ENCODE measurements at places on chromosomes 4 and X.

DNA sequence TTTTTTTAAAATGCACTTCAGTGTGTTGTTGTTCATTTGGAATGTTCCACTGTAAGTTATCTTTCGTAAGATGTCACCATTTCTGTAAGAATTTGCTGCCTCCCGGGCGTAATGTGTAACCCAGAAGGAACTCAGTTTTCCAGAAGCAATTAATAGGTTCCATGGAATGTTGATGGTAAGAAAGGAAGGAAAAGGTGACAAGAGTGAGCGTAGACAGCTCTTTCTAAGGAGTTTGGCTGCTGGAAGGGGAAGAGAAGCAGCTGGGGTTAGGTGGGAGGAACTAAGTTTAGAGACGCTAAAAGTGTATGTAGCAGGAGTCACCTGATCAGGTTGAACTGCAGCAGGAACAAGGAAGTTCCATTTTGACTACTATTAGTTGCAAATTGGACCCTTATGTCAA, 35.9 kb downstream of the PNMA5 start:
- peak; percentile 2 for DNase-seq

DNA sequence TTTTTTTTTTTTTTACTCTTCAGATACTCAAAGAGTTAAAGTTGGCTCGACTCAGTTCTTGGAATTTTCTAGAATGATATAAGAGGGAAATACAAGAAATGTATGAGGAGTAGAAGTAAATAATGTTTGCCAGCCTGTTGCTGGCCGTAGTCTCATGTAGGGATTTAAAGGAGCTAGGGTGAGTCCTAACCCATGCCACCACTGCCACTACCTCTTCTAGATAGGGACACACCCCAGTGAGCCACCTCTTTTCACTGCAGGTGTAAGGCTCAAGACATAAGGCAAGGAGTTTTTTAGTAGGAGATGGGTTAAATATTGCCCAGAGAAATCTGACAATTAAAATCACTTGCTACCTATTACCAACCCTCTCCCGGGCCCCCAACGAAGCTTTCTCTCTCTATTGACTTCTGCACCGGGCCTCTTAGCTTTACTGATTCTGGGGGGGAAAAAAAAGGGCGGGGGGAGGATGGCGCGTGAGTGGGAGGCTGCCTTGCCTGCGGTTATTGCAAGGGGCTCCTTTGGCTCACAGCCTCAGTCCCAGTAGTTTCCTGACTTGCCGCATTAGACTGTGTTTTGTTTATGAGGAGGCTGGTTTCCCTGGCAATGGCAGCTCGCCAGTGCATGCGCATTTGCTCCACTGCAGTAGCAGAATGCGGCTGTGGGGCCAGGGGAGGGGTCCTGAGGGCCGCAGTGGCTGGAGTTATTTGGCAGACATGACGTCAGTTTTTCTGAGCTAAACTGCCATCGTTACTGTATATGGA, 3.0 kb downstream of the LINC00632 start:
- peak; percentile 80 for DNase-seq

DNA sequence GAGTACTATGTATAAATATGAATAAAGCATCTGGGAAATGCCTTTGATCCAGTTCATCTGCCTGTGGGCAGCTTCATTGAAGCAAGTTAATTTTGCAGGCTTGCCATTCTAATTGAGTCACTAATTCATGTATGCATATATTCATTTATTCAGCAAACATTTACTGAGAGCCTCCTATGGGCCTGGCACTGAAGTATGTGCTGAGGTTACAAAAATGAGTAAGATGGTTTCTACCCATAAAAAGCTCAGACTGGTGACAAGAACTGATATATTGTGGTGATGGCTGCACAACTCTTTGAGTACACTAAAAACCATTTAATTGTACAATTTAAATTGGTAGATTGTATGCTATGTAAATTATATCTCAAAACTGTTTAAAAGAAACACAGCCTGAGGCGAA, 1.1 kb upstream of the MRPL1 start:
- DNase-seq: peak; percentile 1

DNA sequence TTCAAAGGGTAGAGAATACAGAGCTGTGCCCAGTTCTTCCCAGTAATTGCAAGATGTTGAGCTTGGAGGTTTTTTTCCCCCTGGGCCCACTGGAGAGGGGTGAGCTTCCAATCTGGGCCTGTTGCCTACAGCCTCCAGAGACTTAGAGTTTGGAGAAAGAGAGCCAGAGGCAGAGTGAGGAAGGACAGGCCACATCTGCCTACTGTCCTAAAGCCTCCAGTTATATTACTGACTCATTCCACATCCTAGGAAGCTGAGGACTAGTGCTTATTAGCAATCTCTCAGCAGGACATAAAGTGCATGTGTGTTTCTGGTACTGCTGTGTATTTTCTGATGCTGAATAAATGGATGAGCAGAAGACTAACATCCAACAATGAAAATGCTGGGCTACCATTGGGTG, 181.0 kb upstream of the MAMLD1 start:
- no peak for DNase-seq

DNA sequence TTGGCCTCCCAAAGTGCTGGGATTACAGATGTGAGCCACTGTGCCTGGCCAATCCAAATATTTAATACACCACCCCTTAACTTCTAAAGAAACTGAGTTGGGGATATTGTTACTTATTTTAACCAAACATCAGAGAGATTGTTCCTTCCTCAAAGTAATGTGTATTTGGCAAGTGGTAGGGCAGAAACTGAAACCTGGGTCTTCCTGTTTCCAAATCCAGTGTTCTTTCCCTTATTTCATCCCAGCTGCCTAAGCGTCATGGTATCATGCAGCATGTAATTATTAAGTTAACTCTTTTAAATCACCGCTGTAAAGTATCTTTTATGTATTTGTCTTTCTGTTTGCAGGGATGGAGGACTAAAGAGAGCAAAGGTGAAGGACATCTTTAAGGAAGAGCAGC, 68.4 kb downstream of the GPAT3 start:
- no peak for DNase-seq

DNA sequence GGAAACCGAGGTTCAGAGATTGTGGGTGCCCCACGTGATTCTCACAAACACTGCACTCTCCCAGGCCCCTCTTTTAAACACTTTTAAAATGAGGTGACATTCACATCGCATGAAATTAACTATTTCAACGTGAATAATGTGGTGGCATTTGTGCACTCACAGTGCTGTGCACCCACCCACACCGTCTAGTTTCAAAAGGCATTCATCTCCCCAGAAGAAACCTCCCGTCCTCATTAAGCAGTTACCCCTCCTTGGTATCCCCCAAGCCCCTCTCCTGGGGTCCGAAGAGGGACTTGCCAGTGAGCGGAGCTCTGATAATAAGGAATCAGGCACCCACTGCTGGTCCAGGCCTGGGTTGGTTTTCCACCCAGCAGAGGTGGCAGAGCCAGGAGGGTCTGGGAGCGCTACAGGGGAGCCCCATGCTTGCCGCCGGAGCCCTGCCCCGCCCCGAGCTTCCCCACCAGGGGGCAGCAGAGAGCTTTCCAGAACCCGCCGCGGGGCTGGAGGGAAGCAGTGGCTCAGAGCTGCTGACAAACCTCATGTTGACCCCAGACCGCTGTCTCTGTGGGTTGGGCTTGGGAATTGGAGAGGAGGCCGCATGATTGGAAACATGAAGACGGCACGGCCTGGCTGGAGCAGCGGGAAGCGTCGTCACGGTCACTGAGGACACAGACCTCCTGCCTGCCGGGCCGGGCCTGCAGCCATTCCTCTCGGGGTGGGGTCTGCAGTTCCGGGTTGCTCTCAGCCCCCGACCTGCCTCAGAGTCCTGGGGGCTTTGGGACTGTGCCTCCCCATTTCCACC, 27.5 kb upstream of the HTRA3 start:
- DNase-seq: peak; percentile 92

DNA sequence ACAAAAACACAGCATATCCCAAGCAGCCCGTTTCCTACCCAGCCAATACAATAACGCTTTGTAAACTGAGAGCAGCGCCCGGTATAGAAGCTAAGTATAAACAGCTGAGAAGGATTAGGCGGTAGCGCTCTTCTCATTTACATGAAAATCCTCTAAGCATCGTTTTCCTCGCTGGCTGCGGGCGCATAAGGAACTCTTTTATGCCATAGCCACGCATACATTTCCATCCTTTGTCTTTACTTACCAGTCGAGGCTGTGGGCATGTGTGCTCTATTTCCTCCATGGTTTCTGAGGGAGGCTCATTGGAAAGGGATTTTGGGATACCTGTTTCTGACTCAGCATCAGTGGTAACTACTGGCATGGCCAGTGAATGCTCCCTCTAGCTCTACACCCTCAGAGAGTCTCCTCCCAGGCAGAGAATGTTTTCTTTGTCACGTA, 383 bp downstream of the PCYT1B start:
- DNase-seq: peak; percentile 5

DNA sequence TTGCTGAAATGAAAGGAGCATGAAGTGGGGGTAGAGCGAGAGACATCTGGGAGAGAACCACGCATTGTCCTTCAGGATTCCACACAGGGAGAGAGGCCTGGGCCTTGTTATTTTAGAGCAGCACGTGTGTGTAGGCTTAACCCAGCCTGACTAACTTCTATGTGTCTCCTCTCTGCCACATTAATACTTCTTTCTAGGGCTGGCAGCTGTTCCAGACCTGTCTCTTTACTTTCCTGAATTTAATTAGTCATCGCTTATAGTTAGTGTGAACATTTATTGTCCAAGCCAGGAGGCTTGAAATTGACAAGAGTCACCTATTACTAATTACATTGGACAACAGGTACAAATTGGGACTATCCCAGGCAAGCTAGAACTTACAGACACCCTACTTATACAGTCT, 51.3 kb downstream of the SMAD1 start:
- peak; percentile 21 for DNase-seq

- DNase-seq: no peak
Observed at GRCh38 chr4:127672111-127672510, 39.4 kb downstream of the INTU start.

GRCh38 chr4:15719506-15719905, 16.6 kb downstream of the BST1 start:
- no peak for DNase-seq

DNA sequence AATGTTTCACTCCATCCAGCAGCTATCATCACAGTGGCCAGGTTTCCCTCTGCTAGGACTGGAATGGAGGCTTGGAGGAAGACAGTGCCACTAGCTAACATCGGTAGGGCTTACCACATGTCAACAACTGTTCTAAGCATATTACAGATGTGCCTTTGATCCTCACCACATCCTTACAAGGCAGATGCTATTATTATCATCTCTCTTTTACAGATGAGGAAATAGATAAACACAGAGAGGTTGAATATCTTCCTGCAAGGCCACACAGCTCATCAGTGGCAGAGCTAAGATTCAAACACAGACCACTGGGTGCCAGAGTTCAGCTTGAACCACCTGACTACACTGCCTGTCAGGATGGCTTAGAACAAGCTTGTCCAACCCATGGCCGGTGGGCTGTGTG, 47.4 kb downstream of the MAMLD1 start:
- no peak for DNase-seq

DNA sequence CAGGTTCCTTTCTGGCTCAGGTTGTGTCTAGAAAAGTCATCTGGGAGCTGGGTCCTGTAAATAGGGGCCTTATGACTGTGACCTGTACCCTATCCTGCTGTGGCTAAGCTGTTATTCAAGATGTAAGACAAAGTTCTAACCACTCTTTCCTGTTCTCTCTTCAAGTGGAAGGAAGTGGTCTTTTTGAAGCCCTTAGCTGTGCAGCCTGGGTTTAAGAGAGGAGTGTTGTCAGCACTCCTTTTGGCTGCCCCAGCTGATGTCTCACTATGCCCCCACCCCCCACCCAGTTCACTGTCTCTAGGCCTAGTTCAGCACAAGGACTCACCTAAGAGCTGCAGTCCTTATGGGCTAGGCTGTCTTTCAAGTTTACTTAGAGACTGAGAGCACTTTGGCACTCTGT, 1069.5 kb downstream of the FAM133A start:
- no peak for DNase-seq

DNA sequence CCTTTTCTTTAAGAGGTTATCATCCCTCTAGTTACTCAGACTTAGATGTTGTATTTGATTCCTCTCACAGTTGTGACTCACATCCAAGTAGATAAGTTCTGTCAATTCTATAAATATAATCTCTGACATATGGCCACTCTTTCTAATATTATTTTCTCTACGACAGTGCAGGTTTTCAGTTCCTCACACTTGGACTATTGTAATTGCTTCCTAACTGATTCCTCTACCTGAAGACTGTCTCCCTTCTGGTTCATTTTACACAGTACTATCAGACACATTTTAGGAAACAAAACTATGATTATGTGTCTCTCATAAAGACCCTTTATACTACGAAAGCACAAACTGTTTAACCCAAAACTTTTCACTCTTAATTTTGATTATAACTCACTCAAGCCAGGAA, 31.3 kb upstream of the GNRHR start:
- no peak for DNase-seq

DNA sequence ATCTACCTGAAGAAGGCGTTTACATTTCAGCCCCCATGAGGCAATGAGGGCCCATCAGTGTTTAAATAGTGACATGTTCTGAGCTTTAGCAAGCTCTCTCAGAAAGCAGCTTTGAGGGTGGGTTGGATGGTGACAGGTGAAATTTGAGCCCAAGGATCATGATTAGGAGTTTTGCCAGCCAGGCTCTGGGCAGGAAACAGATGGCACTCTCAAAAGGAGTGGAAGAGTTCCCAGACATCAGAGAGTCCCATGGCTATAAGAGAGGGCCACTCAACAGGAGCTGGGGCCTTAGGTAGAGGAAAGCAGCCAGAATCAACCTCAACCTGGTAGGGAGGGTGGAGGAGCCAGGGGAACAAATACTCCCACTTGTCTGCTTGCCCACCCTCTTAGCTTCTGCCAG, 499.8 kb downstream of the MID1IP1 start:
- no peak for DNase-seq

- DNase-seq: peak; percentile 5
Observed at GRCh38 chrX:74371425-74372222, 49.7 kb upstream of the SLC16A2 start.

- no peak for DNase-seq
Observed at GRCh38 chr4:110454441-110454840, 21.5 kb upstream of the ENPEP start.

- no peak for DNase-seq
Observed at GRCh38 chr4:67873116-67873515, 10.7 kb downstream of the TMPRSS11D start.

GRCh38 chr4:1365271-1366178, 18.5 kb downstream of the UVSSA start:
- DNase-seq: no peak

- no peak for DNase-seq
Observed at GRCh38 chr4:142278663-142279062, 567.4 kb downstream of the INPP4B start.

- DNase-seq: peak; percentile 27
Observed at GRCh38 chr4:52750819-52751486, at the start of gene ERVMER34-1. ERVMER34-1 (minus strand) TSS chr4:52751425; CDS start chr4:52745520, 5,905 bp downstream.
